Frontal cortex (tissue), 4 donors: ENCODE measurements at places on chromosomes 3 and 15. TPM values are rescaled to one million over a fixed set of nuclear protein-coding genes. Genes with fewer than 3 reads are reported as not detected.
A peak's percentile ranks its signal among the peaks of the same experiment; 100 is the strongest.

DNA sequence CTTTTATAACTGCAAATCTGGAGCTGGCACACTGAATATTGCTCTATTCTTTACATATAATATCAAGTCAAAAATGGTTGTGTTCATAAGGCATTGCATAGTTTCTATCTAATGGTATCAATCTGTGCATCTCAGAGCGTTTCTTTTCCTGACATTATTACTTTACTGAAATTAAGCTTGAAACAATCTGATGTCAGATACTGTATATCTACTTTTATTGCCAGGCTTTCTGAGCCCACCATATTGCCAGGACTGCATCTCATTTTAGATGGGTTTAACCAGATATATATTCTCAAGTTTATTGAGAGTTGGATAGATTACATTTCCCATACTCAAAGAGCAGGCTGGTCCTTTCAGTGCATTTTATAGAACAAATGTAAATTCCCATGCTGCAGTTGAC is 122.7 kb upstream of the MEIS2 start:
- no peak for DNase-seq

DNA sequence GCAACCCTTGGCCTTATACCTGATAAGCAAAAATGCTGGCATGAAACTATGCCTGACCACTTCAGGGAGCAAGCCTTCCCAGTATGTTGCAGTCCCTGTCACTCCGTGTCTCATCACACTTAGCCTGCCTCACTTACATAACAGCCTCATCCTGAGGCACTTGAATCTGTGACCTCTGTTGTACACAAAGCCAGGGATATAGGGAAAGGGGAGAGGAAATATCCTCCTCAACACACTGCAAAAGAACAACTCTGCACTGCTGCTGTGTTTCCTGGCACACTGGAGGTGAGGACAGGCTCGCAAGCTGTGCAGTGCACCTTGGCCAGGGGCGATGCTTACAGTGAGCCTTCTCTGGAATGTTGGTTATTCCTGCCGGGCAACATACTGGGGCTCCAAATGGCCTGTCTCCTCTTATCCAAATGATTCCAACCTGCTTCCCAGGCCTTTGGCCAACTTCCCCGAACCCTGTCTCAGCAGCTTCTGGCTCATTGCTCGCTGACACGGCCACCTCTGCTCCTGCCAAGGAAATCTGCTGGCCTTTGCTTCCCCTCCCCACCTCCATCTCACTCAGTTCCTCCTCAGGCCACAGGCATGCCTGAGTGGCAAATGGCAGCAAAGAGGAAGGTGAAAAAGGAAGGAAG is 109.2 kb downstream of the CD47 start:
- no peak for DNase-seq

Gene ANKUB1
- total RNA-seq, result 0.41 TPM

GRCh38 chr3:138434276-138434874 is at the start of gene ESYT3:
TSS of gene ESYT3 (plus strand) at chr3:138434616. CDS start at chr3:138434799, 183 bp downstream.
- DNase-seq, result peak; percentile 84

Gene WDR6
- total RNA-seq, result 111 TPM

- no peak for DNase-seq
Measured at GRCh38 chr3:171335559-171335958, 124.6 kb downstream of the TNIK start.

Gene TMEM108
- total RNA-seq, result 18.3 TPM

- DNase-seq, result no peak
Measured at GRCh38 chr3:52086976-52087663, 30.7 kb upstream of the DUSP7 start.

- no peak for DNase-seq
Measured at GRCh38 chr3:131107637-131108433, 81.2 kb downstream of the NEK11 start.

DNA sequence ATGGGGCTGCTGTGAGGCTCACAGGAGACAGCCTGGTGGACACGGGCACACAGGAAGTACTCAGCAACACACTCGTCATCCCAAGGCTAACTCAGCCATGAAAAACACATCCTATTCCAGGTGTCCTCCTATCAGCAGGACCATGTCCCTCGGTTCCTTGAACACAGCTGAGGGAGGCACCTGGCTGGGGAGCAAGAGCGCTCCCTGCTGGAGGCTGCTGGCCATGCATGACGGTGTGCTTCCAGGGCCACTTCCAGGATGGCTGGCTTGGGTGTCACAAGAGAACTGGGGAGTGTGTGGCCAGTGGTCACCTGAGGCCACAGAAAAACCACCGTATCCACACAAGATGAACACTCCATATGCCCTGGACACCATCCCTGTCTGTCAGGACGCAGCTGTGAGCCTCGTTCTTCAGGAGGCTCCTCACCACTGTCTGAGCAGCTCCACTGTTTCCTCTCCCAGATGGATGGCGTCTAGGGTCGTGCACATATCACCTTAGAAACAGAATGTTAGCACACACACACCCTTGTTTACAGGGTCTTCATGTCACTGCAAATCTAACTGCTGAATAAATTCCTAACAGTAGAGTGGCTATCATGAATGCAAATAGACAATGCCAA is 31.0 kb downstream of the POC1A start:
- peak; percentile 82 for DNase-seq

Gene ATP2B2
- 62.8 TPM for total RNA-seq

DNA sequence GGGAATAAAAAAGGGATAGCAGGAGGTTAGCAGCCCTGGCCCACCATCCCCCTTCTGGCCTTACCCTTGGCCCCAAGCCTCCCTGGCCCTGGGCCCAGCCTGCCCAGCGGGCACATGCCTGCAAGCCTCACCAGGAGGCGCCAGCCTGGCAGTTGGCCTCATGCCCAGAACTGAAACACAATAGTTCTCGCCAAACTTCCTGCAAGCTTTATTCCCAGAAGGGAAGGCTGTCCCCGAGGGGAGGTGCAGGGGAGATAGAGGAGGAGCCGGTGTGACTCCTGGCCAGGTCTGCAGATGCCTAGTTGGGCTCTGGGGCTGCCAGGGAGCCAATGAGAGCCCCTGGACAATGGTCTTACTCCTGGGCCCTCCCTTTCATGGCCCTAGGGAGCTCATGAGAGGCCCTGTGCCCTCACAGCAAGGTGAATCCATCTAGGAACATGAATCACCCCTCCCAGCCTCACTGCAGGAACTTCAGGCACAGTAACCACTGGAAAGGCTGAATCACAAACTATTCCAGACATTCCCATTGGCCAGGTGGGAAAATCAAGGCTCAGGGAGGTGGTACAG is 4.0 kb downstream of the CCDC33 start:
- DNase-seq, result peak; percentile 75
